ENCODE measurements at places on chromosomes 7 and 10.

GRCh38 chr7:46682836-46683624 is 762.0 kb upstream of the IGFBP3 start:
- DNase-seq, result peak; percentile 4

DNA sequence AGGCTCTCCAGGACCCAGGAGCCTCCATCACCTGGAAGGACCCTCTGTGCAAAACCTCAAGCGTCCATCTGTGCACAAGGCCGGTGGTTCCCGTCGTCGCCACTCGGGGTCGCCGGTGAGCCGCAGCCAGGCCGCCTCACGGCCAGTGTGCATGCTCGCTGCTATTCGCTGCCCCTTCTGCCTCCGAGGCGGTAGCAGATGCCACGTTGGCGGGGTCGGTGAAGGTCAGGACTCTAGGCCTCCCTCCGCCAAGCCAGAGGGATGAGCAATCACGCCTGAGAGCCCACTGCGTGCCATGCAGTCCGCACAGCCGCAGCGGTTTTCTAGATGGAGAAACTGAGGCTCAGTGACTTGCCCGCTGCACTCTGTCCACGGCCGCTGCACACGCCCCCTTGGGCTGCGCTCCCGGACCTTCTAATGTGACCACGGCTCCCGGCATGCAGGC is 5.7 kb downstream of the UPK3B start:
- no peak for DNase-seq

- DNase-seq, result no peak
Observed at GRCh38 chr10:19922236-19922963, 106.2 kb downstream of the PLXDC2 start.

DNA sequence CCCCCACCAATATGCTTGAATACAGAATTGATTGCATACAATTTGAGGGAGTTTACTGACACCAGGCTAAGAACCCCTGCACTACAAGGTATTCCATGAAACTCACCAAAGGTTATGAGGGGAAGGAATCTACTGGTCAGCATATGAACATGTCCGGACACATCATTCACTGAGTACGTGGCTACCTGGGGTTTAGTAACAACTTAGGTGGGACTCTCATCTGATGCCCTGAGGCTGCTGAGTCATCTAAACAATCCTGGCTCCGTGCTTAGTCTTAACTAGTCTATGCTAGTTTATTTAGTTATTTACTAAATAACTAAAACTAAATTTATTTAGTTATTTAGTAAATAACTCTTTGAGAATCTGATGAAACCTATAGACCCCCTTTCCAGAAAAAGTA is 11.3 kb downstream of the PI4K2A start:
- no peak for DNase-seq

DNA sequence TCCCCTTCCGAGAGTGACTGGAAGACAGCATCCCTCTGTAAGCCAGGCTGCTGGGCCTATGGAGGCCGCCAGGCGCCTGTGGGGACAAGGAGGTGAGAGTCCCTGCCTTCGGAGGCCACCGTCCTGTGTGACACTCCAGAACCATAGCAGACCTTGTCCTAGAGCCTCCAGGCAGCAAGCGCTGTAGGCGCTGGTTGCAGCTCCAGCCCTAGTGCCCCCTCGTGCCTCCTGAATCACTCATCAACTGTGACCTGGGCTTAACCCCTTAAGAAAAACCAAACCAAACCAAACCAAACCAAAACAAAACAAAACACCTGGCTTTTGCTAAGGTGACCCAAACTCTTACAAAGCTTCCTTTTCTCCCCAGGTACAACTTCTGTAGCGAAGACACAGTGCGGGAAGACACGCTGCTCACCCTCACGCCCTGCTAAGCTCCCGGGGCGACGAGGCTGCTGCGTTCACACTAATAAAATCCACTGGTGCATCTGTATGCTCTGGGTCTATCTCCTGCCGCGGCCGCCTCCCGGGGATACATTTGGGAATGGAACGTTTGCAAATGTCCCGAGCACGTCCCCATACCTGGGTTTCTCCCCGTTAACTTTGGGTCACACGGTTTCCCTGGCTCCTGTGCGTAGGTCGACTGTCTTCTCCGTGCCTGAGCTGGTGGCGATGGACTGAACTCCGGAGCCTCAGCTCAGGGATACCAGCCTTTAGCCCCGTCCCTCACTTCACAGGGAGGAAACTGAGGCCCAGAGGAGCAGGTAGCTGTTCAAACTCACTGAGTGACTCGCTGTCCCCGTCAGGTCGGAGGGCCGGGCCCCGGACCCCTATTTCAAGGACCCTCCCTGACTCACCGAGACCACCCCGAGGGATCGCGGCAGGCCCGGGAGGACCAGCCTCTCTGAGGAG is 11.8 kb upstream of the PNLIPRP2 start:
- no peak for DNase-seq

DNA sequence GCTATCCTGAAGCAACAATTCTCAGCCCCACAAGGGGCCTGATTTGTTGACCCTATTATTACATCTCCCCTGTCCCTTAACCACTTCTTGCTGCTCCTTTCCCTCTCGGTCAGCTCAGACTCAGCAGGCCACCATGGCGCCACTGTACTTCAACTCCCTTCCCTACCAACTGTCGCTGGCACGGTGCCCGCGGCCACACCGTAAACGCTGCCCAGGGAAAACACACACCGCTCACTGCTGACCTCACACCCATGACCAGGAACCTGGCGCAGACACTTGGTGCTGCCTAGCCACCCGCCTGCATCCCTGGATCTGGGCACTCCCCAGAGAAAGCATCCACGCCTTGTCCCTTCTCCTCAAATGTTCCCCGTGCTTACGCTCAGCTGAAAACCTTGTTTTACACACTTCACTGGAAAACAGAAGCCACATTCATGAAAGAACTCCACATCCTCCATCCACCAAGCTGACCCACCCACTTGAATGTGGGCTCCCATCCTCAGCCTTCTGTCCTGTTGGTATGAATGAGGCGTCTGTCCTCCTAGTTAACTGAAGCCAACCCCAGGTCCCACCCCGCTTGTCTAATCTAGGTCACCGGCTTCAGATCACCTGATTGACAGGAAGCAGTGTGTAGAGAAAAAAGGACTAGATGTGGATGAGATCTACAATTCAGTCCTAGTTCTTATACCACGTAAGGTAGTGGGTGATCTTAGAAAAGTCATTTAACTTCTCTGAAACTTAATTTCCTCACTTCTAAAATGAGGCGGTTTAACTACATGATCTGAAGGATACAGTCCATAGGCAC is 28.5 kb upstream of the CRYGN start:
- no peak for DNase-seq

DNA sequence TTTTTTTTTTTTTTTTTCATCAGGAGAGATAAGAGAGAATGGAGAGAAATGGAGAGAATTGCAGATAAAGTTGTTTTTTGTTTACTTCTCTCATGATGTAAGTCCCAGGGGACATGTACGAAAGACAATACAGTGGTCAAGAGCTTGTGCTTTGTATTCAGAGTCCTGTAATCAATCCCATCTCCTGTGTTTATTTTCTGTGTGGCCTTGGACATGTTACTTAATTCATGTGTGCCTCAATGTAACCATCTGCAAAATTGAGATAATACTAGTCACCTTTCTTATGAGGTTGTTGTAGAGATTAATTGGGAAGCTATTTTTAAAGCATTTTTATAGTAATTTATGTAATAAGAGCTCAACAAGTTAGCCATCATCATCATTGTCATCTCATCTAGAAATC is 117.5 kb downstream of the CDK14 start:
- no peak for DNase-seq

- no peak for DNase-seq
Observed at GRCh38 chr7:139479620-139480019, 3.9 kb downstream of the KLRG2 start.

DNA sequence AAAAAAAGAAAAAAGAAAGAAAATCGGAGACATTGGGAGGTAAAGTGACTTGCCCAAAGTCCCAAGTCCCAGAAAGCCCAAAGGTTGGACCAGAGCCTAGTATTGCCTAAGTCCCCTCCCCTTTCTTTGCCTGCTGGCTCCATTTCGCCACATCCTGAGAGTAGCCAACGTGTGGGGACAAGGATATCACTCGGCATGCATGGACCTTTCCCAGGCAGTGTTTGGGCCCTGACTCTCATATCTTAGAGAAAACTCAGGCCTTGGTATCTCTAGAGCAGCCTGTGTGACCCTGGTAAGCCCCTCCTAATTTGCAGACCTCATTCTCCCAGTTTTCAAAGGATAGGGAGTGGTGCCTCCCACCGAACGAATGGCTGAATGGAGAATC is 294.2 kb upstream of the ZMIZ1 start:
- no peak for DNase-seq

GRCh38 chr10:133336577-133337369 is at the start of gene CALY:
CALY (minus strand) TSS chr10:133336896; CDS start chr10:133328989, 7,907 bp downstream.
- DNase-seq, result no peak

DNA sequence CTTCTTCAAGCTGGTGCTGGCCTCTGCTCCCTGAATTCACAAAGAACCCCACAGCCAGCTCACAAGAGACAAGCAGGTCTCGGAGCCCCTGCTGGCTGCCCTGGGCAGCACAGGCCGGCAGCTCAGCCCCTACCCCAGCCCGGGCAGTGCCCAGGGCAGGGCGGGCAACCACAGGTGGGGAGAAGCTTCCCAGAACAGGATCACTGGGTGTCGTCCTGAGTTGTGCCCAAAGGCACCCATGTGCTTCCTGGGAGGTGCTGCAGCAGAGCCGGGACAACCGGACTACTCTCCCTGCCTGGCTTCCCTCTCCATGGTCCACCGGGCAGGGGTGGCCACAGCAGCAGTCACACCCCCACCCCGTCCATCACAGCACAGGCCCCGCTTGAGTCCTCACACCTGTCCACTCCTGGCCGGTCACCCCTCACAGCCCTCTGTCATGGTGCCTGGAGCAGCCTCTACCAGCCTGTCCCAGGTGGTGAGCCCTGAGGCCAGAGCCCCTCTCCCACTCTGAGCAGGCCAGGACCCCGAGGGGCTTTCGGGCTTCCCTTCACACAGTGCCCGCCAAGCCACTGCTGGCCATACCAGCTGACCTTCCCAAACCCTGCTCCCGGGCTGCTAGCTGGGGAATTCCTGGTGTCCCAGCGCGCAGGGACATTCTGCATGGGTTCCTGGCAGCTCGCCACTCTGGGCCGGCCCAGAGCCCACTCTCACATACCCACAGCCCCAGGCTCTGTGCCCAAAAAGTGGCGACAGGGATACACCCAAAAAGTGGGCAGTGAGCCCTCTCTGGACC is 3.1 kb downstream of the RASGEF1A start:
- no peak for DNase-seq

DNA sequence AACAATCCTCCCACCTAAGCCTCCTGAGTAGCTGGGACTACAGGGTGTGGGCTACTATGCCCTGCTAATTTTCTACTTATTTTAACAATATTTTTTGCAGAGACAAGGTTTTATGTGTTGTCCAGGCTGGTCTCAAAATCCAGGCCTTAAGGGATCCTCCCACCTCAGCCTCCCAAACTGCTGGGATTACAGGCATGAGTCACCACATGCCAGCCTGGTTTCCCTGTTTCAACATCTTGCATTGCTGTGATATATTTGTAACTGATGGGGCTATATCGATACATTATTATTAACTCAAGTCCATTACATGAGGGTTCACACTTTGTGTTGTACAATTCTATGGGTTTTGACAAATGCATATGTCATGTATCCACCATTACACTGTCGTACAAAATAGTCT is 41.9 kb upstream of the OGDHL start:
- DNase-seq, result no peak

- no peak for DNase-seq
Observed at GRCh38 chr7:83111391-83111790, 51.3 kb downstream of the PCLO start.

GRCh38 chr7:75536491-75536890 is 44.4 kb downstream of the SPDYE5 start:
- DNase-seq, result no peak

GRCh38 chr7:105816954-105817615 is 59.3 kb downstream of the ATXN7L1 start:
- DNase-seq, result no peak

GRCh38 chr10:43376046-43376635 is 4.7 kb downstream of the FXYD4 start:
- no peak for DNase-seq

DNA sequence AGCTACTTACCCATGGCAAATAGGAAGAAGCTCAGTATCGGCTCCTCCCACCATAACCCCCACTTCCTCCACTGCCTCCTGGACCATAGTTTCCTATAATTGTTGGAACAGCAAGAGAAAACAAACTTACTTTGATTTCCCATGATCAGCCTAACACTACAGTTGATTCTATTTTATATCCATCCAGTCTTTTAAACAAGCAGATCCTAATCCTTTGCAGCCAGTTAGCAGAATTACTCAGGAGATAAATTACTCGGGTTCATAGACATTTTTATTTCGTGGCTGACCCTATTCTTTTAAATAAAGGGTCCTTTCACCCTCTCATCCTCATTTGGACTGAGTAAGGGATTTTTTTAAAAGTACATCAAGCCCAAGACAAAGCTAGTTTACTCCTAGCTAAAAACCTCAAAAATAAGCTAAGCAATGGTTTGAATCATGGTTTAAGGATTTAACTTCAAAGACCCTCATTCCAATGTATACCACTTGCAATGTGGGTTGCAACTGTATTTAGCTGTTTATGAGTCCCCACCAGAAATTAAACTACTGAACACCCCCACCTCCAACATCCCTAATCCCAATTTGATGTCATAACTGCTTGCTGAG is 8.0 kb downstream of the HNRNPA2B1 start:
- no peak for DNase-seq

- no peak for DNase-seq
Observed at GRCh38 chr10:86244297-86245014, 122.1 kb downstream of the GRID1 start.

DNA sequence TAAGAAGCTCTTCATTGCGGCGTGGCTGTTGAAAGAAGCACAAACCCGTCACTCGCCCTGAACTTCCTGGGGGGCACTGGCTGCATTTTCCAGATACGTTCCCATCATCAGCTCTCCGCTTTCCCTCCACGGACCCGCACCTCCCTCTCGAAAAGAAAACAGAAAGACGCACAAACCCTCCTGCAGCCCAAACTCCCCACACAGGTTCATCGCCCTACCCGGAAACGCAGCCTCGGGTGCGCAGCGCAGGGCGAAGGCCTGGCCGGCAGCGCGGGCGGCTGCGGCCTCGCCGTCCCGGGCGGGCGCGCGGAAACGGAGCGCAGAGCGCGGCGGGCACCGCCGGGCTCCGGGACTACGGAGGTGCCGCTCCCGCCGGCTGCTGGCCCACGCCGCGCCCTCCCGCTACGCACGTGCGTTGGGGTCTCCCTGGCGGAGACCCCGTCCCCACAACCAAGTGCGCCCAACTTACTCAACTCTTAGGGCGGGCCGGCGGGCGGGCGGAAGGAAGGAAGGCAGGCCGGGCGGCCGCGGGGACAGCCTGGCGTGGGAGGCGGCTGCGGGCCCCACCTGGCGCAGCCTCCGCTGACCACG is 822 bp downstream of the ZNF800 start:
- DNase-seq, result no peak

- no peak for DNase-seq
Observed at GRCh38 chr10:117441812-117442443, 66.7 kb upstream of the PDZD8 start.

DNA sequence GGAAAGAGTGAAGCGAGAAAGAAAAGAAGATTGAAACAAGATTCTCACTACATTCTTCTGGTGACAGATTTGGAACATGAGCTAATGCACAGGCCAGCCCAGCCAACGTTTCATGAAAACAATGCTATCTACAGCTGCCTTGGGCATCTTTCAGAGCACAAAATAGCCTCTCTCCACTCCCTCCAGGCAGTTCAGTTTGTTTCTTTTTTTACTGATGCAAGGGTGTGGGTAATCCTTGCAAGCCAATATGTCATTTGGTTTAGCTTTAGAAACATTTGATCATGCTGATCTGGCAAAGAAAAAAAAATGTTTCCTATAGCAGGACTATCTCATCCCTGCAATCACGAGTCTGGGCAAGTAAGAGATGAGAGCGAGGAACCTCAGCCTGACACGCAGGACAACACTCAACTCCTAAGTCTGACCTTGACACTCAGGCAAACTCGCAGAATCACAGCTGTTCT is 35.9 kb downstream of the SVIL start:
- no peak for DNase-seq

Measured in glomerular endothelial cell (primary cell).